ENCODE measurements at places on chromosomes 1 and 21.

DNA sequence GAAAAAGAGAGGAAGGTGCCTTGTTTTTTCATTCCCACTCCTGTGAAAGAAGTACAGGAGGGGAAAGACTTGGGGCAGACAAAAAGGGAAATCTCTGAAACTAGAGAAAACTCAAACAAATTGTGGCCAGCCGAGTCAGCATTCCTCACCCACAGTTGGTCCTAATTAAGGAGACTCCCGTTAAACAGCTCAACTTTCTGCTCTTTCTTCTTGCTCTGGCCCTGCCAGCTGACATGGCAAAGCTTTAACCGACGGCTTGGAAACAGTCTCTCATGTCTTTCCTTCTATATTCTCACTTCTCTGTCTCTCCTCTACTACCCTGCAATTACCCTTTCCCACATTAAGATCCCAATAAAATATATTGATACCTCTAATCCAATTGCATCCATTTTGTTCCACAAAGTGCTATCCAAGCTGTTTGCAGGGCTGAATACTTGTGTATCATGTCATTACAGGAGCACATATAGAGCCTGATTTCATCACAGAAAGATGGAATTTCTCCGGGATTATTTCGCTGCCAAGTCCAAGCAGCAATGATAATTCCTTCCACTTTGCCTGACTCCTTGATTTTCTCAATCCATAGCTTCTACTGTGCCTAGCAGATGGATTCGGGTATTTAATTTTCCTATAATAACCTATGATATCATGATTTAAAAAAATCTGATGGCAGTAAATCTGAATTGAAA, 65.4 kb upstream of the IPO9 start:
- no peak for DNase-seq

- no peak for DNase-seq
These were observed 32.8 kb downstream of the GJA4 start for GRCh38 chr1:34825455-34826091.

- DNase-seq, result no peak
These were observed 44.9 kb upstream of the USP24 start for GRCh38 chr1:55259911-55260609.

DNA sequence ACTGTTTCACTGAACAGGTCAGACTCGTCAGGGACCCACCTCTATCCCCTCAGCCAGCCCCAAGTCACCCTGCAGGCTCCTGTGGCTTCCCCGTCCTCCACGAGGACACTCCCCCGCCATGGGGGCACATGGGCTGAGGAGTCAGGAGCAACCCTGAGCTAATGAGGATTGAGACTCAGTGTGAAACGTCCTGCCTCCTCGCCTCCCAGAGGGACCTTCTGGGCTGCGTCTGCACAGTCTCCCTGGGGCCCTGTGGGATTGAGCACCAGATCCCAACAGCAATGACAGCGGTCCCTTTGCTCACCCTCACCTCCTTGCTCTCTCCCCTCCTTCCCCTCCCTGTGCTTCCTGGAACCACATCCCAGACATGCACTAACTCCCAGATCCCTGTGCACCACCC, 18.9 kb upstream of the SLC25A33 start:
- no peak for DNase-seq

GRCh38 chr1:32200226-32201010, at the start of gene CCDC28B:
CCDC28B (plus strand) TSS chr1:32200595; CDS start chr1:32201936, 1,341 bp downstream.
- DNase-seq, result peak; percentile 57

GRCh38 chr21:28928578-28929420, 63.9 kb downstream of the LTN1 start:
- no peak for DNase-seq

DNA sequence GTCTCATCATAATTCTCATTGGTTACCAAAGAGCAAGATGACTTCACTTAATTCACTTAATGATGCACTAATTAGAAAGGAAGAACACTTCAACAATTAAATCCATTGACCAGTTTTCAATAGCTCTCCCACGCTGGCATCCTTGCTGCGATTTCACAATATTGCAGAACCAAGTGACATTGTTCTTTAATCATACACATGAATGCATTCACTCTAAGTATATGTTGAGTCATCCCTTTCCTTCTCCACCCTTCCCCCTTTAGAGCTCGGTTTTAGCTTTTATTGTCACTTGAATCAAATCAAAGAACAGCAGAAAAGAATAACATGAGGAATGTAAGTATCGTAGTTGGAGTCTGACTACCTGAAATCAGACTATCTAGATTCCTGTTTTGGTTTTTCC, 233.6 kb upstream of the FMN2 start:
- DNase-seq, result no peak

- peak; percentile 91 for DNase-seq
These were observed 64.8 kb downstream of the ALPL start for GRCh38 chr1:21573971-21574465.

DNA sequence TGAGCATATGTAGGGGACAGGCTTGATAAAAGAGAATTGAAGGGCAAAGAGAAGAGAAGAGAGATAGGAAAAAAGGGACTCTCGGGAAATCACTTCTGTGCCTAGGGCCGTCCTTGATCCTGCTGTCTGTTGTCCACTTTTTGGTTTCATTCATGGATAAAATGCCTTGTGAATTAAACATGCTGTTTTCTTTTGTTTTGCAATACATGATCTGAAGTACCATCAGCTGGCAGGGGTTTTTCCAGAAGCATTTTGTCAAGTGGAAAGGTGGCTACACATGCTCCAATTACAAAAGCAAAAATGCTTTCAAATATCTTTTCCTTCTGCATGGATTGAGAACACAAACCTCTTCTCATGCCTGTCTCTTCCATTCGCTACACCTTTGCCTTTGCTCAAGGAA, 361.7 kb downstream of the PDE4B start:
- DNase-seq, result no peak

GRCh38 chr1:25472471-25472870, 41.8 kb downstream of the MACO1 start:
- DNase-seq, result no peak

DNA sequence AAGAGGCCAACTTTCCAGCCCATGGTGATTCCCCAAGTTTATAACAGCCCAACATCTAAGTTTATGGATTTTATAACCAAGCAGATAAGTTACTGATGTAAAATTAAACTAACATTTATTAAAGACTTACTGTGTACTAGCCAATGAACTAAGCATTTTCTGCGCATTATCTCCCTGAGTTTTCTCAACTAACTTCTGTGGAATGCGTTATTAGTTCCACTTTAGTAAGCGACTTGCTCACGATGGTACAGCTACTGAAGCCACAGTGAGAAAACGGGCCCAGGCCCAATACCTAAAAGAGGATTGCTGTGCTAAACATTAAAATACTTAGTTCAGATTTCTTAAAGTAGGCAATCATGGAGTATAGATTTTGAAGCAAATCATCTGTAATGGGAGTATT, 61.0 kb downstream of the ZBTB18 start:
- DNase-seq, result no peak

DNA sequence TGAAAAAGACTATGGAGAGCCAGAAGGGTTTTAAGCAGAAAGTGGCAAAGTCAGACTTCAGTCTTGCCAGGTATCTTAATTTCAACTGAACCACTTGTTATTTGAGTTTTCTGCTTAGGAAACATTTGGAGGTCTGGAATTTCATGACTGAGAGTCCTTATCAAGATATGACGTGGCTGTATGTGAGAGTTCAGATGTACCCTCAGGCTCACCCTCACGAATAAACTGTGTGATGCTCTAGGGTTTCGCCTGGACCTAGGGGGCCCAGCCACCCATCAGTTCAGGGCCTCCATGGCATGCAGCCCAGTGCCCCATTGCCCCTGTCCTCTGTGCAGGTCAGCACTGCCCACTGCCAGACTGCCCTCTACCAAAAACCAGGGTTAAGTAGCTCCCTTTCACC, 30.6 kb upstream of the TADA1 start:
- DNase-seq, result no peak

GRCh38 chr1:25914074-25914995, 8.1 kb upstream of the STMN1 start:
- DNase-seq, result no peak

GRCh38 chr1:154502744-154503115, 518 bp upstream of the SHE start:
- DNase-seq, result no peak

GRCh38 chr1:104630567-104631149, 881.0 kb downstream of the AMY1C start:
- DNase-seq, result no peak

DNA sequence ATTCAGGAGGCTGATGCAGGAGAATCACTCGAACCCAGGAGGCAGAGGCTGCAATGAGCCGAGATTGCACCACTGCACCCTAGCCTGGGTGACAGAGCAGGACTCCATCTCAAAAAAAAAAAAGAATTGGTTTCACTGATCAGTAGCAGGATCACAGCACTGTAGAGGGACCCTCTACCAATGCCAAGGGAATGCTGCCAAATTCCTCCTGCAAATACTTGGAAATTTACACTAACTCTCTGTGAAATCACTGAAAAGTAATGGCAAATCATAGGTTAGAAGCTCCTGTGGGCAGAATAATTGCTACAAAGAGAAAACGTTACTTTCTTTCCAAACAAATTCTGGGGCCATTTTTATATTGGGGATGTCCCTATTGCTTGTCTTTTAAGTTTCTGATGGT, 6.7 kb upstream of the GPR25 start:
- no peak for DNase-seq

GRCh38 chr1:18110968-18111367, 3.4 kb downstream of the IGSF21 start:
- no peak for DNase-seq

DNA sequence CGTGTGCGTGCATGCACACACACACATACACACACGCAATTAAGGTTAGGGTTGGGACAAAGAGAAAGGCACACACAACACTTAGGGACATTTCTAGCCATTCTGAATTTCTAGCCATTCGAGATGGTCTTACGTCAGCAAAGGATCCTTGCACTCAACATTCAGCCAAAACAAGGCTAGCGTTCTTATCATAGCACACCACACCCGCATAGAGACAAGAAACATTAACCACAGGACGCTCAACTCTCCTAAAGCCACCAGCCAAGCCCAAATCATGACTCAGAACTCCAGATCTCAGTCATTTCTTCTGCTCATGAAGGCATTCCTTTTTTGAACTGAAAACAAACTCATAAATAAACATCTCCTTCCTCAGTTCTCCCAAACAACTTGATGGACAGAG, 106.8 kb downstream of the LMO4 start:
- DNase-seq, result no peak

DNA sequence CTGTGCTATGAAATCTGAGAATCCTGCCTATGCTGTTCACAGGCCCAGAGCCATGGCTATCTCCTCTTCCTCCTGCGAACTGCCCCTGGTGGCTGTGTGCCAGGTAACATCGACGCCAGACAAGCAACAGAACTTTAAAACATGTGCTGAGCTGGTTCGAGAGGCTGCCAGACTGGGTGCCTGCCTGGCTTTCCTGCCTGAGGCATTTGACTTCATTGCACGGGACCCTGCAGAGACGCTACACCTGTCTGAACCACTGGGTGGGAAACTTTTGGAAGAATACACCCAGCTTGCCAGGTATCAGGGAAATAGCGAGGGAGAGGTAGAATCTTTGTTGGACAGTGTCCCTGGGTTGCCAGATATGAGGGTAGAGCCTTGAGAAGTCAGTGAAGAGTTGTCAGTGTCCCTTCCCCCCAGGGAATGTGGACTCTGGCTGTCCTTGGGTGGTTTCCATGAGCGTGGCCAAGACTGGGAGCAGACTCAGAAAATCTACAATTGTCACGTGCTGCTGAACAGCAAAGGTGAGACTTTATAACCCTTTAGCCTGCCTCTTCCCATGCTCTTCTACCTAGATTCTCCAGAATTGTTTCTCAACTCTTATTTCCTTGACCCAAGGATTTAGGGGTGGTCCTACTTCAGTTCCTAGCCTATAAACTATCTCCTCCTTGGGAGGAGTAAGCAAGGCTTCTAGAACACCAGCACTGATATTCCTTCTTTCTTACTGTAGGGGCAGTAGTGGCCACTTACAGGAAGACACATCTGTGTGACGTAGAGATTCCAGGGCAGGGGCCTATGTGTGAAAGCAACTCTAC, 1.4 kb downstream of the NIT1 start:
- DNase-seq, result no peak

- DNase-seq, result no peak
These were observed 69.2 kb downstream of the OBSCN start for GRCh38 chr1:228276901-228277490.

DNA sequence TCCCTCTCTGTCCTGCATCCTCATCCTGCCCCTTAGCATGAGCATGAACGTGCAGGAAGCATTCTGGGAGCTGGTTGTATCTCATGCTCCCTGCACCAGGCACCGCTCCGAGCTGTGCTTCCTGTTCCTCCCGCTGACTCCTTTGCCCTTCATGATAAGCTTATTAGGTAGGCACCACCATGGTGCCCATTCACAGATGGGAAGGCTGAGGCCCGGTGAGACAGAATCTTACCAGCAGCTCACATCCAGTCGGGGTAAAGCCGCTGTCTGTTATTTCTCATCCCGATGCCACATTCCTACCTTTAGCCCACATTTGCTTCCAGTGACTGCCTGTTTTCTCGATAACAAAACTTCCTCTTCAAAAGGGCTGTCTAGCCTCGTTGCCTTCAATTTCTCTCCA, 7.3 kb downstream of the MIIP start:
- no peak for DNase-seq

DNA sequence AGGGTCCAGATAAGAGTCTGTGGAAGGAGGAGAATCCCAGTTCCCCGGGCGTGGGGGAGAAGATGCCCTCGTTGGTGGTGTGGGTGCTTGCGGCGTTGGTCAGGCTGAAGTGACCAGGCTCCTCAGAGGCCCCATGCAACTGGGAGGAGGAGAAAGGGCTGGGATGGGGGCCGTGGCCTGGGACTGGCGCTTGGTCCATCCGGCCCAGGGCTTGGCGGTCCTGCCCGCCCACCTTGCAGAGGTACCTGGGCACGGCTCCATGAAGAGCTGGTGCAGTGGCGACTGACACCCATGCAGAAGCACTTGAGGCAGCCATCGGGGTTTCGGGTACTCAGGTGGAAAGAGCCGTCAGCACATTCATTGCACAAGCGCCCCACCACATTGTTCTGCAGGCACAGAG, 60.8 kb downstream of the HSPG2 start:
- DNase-seq, result no peak

DNA sequence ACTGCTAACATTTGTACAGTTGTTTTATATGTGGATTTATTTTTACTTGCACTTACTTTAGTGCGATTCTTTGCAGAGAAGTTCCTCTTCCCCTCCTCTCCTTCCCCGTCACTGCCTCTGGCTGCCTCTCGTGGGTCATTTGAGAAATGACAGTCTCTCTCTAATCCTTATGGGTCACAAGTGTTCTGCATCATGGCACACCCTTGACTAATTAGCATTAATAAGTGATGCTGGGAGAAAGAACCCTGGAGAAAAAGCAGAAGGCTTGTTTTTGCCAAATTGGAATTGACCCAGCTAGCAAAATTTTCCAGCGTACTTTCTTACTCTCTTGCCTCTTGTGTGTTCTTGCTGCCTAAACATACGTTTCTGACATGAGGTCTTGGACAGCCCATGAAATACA, 301.2 kb downstream of the DUSP10 start:
- no peak for DNase-seq

DNA sequence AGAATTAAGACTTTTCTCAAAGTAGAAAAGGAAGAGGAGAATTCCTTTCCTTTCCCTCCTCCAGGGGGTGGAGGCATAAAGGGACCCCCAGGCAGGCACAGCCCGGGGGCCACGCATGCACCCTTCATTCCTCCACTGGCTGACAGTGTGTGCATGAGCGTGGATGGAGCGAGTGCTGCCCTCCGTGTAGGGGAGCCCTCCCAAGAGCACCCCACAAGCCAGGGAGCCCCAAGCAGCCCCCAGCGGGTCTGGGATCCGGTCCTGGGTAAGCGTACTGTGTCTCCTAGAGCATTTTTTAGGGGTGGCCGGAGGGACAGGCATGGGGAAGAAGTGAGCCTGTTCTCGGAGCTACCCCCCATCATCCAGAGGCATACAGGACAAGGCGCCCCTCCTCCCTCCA, 120.5 kb downstream of the SIK1 start:
- no peak for DNase-seq
